Hepatocyte (in vitro differentiated cells): ENCODE measurements at places on chromosomes 1 and 21. TPM values are rescaled to one million over a fixed set of nuclear protein-coding genes. Genes with fewer than 3 reads are reported as not detected.

- no peak overlapping the region for H3K27ac ChIP-seq
- H3K4me3 ChIP-seq, result no peak overlapping the region
- H3K36me3 ChIP-seq, result no peaks in the 10 kb centered on the region
- no peaks in the 10 kb centered on the region for H3K27me3 ChIP-seq
These were observed 196.7 kb upstream of the VAMP3 start for GRCh38 chr1:7574121-7575040.

DNA sequence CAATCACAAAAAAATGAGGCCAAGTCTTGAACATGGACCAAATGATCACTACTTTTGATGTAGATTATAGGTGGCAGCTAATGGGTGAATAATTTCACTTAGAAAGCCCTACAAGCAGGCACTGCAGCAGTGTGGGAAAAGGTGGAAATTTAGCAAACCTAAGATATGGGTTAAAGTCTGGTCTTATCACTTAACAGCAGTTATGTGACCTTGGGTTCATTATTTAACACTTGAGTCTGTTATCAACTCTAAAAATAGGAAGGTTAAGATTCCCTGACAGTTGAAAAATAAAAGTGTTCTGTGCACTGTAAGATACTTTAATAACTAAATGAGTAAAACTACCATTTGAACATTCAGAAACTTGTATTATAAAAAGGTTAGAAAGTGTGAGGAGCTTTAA lies 47.5 kb downstream of the SSX2IP start:
- no peaks in the 10 kb centered on the region for H3K27me3 ChIP-seq
- H3K27ac ChIP-seq, result no peak overlapping the region

- H3K36me3 ChIP-seq, result no peaks in the 10 kb centered on the region
- peaks cover 27% of the 10 kb centered on the region for H3K4me1 ChIP-seq
- DNase-seq, result no peak
- peak overlapping the region; percentile 97 for H3K27ac ChIP-seq
These were observed 505 bp downstream of the ENTREP3 start for GRCh38 chr1:155254714-155255242.

DNA sequence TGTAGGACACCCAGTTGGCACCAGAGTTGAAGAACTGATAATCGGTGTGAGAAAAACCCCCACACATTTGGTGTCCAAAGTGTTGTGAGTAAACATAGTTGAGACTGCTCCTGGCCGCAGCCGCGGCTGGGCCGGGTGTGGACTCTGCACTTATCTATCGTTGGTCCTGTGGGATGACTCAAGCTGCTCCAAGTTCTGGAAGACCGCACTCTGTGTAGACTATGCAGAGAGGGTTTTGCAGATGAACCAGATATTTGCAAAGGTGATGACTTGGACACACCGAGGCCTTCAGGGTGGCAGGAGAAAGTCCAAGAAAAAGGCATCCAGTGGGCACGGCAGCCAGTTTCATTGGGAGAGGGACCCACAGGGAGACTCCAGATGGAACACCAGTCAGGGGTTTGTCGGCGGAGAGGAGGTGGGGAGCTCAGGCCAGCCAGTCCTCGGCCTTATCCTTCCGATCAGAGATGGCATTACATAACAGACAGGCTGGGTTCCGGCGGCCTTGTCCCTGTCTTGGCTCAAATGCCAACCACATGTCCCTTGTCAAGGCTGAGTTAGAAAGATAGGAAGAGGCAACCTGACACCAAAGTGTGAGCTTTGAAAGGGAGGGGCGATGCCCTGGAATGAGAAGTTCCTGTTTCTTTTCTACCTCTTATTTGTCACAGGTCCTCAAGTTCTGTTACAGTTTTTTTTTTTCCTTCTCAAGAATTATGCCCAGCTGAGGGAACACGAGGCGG lies 21.1 kb downstream of the C2CD2 start:
- no peak overlapping the region for H3K4me3 ChIP-seq
- no peaks in the 10 kb centered on the region for H3K36me3 ChIP-seq
- H3K27ac ChIP-seq, result no peak overlapping the region

GRCh38 chr1:114109981-114110380 lies 43.7 kb downstream of the SYT6 start:
- H3K4me1 ChIP-seq, result peaks cover 31% of the 10 kb centered on the region
- H3K36me3 ChIP-seq, result no peaks in the 10 kb centered on the region
- no peak for DNase-seq
- no peaks in the 10 kb centered on the region for H3K27me3 ChIP-seq
- no peak overlapping the region for H3K27ac ChIP-seq

- H3K4me3 ChIP-seq, result no peak overlapping the region
- DNase-seq, result no peak
- peak overlapping the region; percentile 6 for H3K27ac ChIP-seq
- peaks cover 3% of the 10 kb centered on the region for H3K4me1 ChIP-seq
- H3K36me3 ChIP-seq, result no peaks in the 10 kb centered on the region
- peaks cover 4% of the 10 kb centered on the region for H3K27me3 ChIP-seq
These were observed 59.1 kb downstream of the GORAB start for GRCh38 chr1:170590921-170591705.

GRCh38 chr21:33325222-33326067 lies 675 bp downstream of the IFNAR1 start:
- H3K27me3 ChIP-seq, result no peaks in the 10 kb centered on the region
- DNase-seq, result peak; percentile 83

- no peaks in the 10 kb centered on the region for H3K36me3 ChIP-seq
- H3K4me3 ChIP-seq, result no peak overlapping the region
- H3K4me1 ChIP-seq, result peaks cover 20% of the 10 kb centered on the region
- H3K27ac ChIP-seq, result peak overlapping the region; percentile 59
- DNase-seq, result no peak
These were observed 88.5 kb upstream of the HMCN1 start for GRCh38 chr1:185645686-185646085.

DNA sequence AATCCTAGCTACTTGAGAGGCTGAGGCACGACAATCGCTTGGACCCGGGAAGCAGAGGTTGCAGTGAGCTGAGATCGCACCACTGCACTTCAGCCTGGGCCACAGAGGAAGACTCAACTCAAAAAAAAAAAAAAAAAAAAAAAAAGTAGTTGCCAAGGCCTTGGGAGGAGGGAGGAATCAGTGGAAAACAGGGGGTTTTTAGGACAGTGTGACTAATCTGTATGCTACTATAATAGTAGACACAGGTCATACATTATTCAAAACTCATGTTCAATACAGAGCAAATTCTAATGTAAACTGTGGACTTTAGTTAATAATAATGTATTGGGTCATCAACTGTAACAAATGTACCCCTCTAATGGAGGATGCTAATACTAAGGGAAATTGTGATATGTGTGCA lies 51.7 kb upstream of the CTPS1 start:
- H3K27me3 ChIP-seq, result no peaks in the 10 kb centered on the region
- H3K27ac ChIP-seq, result no peak overlapping the region
- no peak overlapping the region for H3K4me3 ChIP-seq

- no peaks in the 10 kb centered on the region for H3K36me3 ChIP-seq
- H3K27ac ChIP-seq, result no peak overlapping the region
- no peaks in the 10 kb centered on the region for H3K27me3 ChIP-seq
- no peak for DNase-seq
- no peak overlapping the region for H3K4me3 ChIP-seq
These were observed 251.3 kb downstream of the SDCCAG8 start for GRCh38 chr1:243507001-243507671.

- H3K4me1 ChIP-seq, result no peaks in the 10 kb centered on the region
- H3K27me3 ChIP-seq, result no peaks in the 10 kb centered on the region
These were observed 16.2 kb downstream of the CACNA1S start for GRCh38 chr1:201096041-201096461.

DNA sequence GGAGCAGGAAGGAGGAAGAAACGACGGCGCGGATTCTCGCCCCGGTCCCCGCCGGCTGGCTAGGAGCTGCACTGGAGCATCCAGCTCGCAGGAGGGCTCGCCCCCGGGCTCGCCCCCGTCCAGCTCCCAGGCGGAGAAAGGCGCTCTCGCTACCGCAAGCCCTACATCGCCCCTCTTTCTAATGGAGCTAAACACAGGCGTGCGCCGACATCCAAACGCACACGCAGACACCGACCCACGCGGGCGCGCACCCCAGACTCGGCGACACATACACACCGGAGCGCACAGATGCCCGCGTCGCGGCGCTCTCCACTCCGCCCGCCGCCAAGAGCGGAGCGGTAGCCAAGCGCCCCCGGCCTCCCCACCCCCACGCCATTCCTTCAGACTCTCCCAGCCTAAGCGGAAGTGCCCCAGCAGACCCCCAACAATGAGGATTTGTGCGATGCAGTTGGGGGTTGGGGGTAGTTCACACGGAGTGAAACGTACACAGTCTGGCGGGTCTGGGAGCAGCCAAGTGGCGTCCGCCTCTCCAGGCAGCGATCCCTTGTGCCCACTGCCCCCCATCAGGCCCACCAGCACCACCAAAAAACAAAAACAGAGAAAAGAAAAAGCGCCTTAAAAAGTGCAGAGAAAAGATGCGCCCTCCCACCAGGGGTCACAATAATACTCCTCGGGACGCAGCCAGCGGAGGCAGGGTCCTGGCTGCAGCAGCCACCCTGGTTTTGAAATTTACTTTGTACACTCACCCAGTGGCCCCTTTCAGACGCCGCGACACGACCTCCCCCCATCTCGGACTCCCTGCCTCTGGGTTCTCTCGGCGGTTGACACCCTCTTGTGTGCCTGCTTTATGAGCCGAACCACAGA lies 1.4 kb downstream of the DAB1 start:
- H3K27ac ChIP-seq, result peak overlapping the region; percentile 68
- H3K4me1 ChIP-seq, result no peaks in the 10 kb centered on the region
- peak; percentile 65 for DNase-seq
- peak overlapping the region; percentile 46 for H3K4me3 ChIP-seq
- no peaks in the 10 kb centered on the region for H3K36me3 ChIP-seq

The SYT6 gene
- total RNA-seq, result 1.2 and 2.2 TPM in 2 replicates

The AUNIP gene
- 1.3 and 2.4 TPM in 2 replicates for total RNA-seq

DNA sequence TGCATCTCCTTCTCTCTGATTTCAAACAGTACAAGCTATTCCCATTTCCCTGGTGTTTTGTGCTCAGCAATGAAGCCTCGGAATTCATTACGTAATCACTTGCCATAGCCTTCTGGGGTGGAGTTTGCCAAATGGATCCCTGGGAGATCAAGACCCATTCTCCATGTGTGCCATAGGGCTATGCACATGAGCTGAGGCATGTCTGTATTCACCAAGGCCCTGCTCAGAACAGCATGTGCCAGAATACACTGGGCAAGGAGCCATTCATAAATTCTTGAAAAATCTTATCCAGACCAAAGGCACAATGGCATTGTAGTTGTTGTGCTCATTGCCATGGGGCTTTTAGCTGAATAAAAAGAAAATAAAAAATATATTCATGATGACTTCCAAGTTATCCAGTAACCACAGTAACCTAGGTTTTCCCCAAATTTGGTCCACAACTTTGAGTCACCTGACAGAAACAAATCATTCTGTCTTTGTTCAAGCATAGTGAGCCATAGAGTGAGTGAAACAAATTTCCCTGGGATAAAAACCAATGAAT lies 53.0 kb downstream of the CRB1 start:
- no peak for DNase-seq
- no peaks in the 10 kb centered on the region for H3K4me1 ChIP-seq
- no peaks in the 10 kb centered on the region for H3K36me3 ChIP-seq
- no peaks in the 10 kb centered on the region for H3K27me3 ChIP-seq
- no peak overlapping the region for H3K27ac ChIP-seq

DNA sequence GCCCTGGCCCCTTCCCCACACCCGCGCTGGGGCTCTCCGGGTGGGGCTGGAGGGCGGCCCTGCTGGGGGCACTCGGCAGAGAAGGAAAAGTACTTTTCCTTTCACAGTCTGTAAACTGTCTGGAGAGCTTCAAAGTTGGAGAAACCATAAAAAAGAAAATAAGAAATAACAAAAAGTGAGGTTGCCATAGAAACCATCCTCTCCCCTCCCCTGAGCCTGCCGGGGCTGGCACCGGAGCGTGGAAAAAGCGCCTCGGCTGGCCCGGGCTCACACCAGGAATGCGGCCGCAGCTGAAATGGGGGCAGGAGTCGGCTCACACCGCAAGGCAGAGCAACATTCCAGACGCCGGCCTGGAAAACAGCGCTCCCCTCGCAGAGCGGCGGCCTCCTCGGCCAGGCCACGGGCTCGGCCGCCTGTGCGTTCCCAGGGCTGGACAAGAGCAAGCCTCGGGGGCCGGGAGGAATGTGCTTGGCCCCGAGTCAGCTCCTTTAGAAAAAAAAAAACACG lies 69.2 kb downstream of the MORN1 start:
- H3K4me1 ChIP-seq, result peaks cover 28% of the 10 kb centered on the region
- peak; percentile 93 for DNase-seq
- no peak overlapping the region for H3K4me3 ChIP-seq
- no peaks in the 10 kb centered on the region for H3K36me3 ChIP-seq
- H3K27ac ChIP-seq, result peak overlapping the region; percentile 97

The PAQR6 gene
- total RNA-seq, result 3.3 and 4.5 TPM in 2 replicates

The AMY2A gene
- total RNA-seq, result not detected in 2 replicates

DNA sequence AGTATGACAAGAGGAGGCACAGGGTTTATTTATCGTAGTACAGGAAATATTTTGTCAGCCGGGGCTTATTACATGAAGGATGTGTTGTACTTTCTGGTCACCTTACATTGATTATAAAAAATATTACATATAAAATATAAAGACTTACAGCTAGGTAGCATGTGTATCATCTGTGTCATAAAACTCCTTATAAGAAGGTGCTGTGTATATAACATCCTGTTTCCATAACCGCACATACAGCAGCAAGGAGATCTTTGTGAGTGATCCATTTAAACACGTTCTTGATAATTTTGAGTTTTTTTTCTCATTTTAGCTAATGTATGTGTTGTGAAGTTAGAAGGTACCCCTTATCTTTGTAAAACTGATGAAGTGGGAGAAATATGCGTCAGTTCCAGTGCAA lies 60.1 kb downstream of the S100B start:
- no peaks in the 10 kb centered on the region for H3K36me3 ChIP-seq
- no peaks in the 10 kb centered on the region for H3K4me1 ChIP-seq
- no peaks in the 10 kb centered on the region for H3K27me3 ChIP-seq
- no peak for DNase-seq
- no peak overlapping the region for H3K4me3 ChIP-seq

The LCE3D gene
- not detected in 2 replicates for total RNA-seq

- DNase-seq, result no peak
- H3K4me3 ChIP-seq, result no peak overlapping the region
- H3K27ac ChIP-seq, result no peak overlapping the region
These were observed 199.6 kb downstream of the DPYD start for GRCh38 chr1:97721221-97721620.

DNA sequence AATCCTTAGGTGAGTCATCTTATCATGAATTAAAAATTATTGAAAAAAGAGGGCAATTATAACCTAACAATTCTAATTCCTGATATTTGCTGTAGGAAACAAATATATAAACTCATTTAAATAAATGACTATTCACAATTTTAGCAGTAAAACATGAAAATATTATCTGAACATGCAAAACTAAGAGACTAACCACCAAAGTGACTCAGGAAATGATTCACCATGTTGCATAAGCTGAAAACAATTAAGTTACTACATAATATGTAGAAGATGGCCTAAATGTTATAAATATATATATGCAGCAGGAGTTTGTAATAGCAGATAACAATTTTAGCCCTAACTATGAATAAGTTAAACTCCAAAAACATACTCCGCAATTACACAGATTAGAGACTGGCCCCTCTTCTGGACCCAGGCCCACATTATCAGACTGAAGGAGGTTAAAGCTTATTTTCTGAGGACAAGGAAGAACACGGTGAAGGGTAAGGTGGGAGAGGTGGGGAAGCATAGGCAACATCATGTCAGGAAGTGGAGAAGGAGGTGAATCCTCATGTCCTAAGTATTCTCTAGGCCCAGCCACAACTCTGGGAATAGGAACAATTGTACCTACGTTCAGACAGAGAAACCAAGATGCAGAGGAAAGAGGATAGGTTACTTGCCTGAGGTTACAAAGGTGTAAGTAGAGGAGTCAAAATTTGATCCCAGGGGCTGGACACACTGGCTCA lies 15.6 kb upstream of the AIM2 start:
- H3K36me3 ChIP-seq, result no peaks in the 10 kb centered on the region
- no peak overlapping the region for H3K27ac ChIP-seq
- no peak overlapping the region for H3K4me3 ChIP-seq
- DNase-seq, result no peak
- no peaks in the 10 kb centered on the region for H3K4me1 ChIP-seq
- H3K27me3 ChIP-seq, result no peaks in the 10 kb centered on the region

The SLC44A5 gene
- 2.9 and 4.8 TPM in 2 replicates for total RNA-seq

- H3K4me3 ChIP-seq, result no peak overlapping the region
- no peaks in the 10 kb centered on the region for H3K4me1 ChIP-seq
These were observed 360.7 kb downstream of the PTBP2 start for GRCh38 chr1:97082160-97082848.
